ENCODE measurements at places on chromosomes 1 and 21.

DNA sequence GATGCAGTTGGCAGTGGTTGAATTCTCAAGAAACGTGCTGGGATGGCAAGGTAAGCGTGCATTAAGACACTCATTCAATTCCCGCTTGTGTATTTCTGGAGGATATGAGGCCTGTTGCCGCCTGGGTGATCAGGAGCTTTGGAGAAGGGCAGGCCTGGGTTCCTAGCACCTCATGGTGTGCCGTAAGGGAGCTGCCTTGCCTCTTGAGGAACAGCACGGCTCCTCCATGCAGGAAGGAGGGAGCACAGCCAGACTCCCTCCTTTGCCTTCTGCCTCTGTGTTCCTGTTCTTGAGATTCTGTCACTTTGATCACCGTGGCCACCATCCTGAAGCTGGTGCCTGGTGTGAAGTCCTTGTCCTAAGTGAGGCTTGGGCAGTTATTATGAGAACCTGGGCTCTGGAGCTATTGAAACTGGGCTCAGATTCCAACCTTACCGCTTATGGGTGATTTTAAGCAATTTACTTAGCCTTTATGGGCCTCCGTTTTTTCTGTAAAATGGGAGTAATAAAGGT, 18.3 kb downstream of the SLFNL1 start:
- no peak for DNase-seq

GRCh38 chr1:150808121-150808520, at the start of gene CTSK:
Gene CTSK, minus strand, starts transcription at chr1:150808260. Its CDS starts 1,455 bp downstream, at chr1:150806805.
- DNase-seq = no peak

DNA sequence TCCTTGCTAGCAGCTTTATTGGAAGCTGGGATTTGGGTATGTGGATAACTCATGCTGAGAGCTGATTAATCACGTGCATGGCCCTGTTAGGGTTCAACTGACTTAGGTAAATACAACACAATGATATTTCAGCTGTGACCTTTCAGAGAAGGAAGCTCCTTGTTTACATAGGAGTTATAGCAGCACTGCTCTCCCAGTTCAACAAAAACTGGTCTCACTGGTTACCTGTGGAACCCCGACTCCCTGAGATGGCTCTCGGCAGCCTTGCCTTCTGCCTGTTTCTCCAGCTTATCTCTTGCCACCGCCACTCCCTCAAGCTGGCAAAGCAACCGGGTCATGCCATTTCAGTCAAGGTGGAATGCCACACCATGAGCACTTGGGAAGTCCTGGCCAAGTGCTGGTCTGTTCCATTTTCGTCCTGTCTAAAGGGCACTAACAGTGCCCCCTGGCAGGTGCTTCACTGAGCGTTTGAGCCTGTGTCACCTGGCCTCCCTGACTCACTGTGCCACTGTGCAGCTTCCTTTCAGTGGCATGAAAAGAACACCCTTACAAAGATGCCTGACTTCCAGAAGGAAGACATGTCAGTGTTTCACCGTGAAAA, 31.6 kb downstream of the DOP1B start:
- peak; percentile 85 for DNase-seq

GRCh38 chr1:37325509-37326437, 148.6 kb upstream of the ZC3H12A start:
- DNase-seq = no peak

- DNase-seq = no peak
These were observed 13.4 kb downstream of the ZCCHC17 start for GRCh38 chr1:31310198-31310597.

DNA sequence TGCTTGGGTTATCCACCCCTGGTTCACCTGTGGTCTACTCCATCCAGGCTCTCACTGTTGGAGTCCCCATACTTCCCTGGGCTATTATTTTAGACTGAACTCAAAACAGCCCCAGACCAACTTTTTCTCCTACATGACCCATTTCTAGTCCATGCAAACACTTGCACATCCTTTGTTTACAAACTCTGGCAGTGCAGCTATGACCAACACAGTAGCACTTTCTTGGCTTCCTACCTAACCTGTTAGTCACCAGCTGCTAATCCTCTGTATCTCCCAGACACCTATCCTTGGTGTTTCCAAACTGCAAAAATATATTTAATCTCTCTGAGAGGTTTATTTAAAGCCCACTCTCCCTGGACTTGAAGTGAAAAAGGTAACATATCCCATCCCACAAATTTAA, 90.8 kb downstream of the DDAH1 start:
- no peak for DNase-seq

- DNase-seq = no peak
These were observed at the start of gene JAM2 for GRCh38 chr21:25638660-25639550. Gene JAM2, plus strand, starts transcription at chr21:25639258. Its CDS starts 564 bp downstream, at chr21:25639822.

- DNase-seq = no peak
These were observed 417.2 kb upstream of the KAZN start for GRCh38 chr1:14181191-14181795.

DNA sequence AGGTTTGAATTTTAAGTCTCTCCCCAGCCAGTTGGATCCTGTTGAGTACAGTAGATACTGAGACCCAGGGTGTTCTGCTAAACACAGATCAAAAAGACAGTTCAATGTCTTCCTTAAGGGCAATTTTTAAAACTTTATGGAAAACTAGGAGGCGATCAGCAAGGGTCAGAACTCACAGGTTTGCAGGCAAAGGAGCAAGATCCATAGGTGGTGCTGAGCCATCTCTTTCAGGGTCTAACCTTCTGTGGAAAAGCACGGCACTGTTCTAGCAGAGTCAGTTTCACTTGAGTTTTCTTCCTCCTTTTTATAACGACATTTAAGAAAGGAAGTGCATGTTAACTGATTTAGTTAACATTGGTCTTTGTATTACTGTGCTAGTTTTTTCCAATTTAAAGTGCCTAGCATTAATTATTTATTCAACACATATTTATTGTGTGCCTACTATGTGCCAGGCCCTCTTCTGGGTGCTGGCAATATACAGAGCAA, at the start of gene CD84:
Gene CD84 (minus strand): TSS at position 281 of the 486 bp plus-strand sequence. CDS start 59 bp downstream, at position 222.
- DNase-seq = no peak

DNA sequence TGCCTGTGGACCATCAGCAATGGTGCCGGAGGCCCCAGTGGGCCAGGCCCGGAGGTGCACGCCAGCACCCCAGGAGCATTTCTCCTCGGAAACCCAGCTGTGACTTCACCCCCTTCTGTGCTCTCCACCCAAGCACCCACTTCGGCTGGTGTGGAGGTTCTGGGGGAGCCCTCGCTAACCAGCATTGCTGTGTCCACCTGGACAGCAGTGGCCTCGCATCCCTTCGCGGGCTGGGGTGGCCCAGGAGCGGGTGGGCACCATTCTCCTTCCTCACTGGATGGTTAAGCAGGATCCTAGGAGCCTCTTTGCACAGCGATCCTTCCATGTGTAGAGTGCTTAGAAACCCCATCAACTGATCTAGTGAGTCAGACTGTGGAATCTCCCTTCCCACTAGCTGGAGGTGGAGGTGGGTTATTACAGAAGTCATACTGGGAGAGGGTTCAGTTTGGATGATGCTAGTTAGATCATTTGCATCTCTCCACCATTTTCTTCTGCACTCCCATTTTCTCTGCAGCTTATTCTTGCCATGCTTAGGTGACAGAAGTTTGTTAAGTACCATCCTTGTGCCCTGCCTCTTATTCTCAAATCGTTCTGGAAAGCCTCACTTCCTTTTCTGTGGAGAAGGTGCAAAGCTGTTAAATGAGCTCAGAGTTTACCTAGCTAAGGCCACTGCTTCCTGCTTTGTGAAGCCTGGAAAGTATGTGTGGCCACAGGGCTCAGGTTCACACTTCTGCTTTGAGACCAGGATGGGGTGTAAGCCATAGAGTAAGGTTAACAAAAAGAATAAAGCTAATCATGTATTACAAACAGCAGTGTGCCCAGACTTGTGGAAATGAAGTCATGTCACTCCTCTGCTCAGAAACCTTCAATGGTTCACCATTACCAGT, 32.3 kb downstream of the TBX19 start:
- peak; percentile 8 for DNase-seq

GRCh38 chr21:41933313-41934079, 20.3 kb downstream of the C2CD2 start:
- no peak for DNase-seq

- no peak for DNase-seq
These were observed 187.7 kb upstream of the C1orf174 start for GRCh38 chr1:4087530-4088420.

All from DMS153 (cell line).